ENCODE measurements at places on chromosomes 12 and 14.

GRCh38 chr12:51813931-51814310 is 34.6 kb downstream of the FIGNL2 start:
- H3K36me3 ChIP-seq = no peaks in the 10 kb centered on the region
- peaks cover 28% of the 10 kb centered on the region for H3K4me1 ChIP-seq
- H3K27me3 ChIP-seq = peaks cover 35% of the 10 kb centered on the region
- H3K27ac ChIP-seq = peak overlapping the region; percentile 87

DNA sequence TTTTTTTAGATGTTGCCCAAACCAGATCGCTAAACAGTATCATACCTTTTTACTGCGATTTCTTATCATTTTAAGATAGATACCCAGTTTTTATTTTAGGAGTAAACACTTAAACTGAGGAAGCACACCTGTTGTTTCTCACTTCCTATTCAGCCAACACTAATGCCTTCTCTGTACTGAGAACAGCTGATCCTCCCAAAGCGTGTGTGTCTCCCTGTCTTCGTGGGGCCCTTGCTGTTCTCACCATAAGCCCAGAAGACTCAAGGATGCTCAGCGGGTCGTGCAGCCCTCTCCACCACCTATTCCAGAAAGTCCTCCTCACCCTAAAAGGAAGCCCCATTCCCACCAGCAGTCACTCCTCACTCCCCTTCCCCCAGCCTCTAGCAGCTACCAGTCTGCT is 14.8 kb downstream of the PPP2R5C start:
- no peak overlapping the region for H3K4me3 ChIP-seq
- H3K36me3 ChIP-seq = no peaks in the 10 kb centered on the region
- peak overlapping the region; percentile 22 for H3K27ac ChIP-seq
- peaks cover 76% of the 10 kb centered on the region for H3K4me1 ChIP-seq
- no peaks in the 10 kb centered on the region for H3K27me3 ChIP-seq

GRCh38 chr14:103199124-103199523 is 75.9 kb downstream of the TNFAIP2 start:
- no peaks in the 10 kb centered on the region for H3K36me3 ChIP-seq
- no peak overlapping the region for H3K4me3 ChIP-seq
- H3K27ac ChIP-seq = peak overlapping the region; percentile 67
- no peak for DNase-seq

DNA sequence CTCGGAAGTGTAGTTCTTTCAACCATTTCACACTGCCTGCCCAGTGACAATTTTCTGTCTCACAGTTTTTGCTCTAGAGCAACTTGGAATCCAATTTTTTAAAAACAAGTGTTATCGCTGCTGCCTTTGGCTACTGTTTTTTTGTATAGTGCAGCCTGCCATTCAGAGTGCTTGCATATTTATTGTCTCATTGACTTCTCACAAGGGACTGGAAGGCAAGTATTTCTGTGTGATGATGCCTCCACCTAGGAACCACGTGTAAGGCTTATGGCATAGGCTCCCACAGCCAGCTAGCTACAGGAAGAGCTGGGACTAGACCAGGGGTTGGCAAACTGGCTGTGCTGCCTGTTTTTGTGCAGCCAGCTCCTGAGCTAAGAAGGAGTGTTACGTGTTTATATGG is 903 bp downstream of the PARPBP start:
- peak overlapping the region; percentile 88 for H3K4me3 ChIP-seq
- H3K27ac ChIP-seq = no peak overlapping the region
- H3K4me1 ChIP-seq = peaks cover 24% of the 10 kb centered on the region
- H3K36me3 ChIP-seq = peaks cover 24% of the 10 kb centered on the region

DNA sequence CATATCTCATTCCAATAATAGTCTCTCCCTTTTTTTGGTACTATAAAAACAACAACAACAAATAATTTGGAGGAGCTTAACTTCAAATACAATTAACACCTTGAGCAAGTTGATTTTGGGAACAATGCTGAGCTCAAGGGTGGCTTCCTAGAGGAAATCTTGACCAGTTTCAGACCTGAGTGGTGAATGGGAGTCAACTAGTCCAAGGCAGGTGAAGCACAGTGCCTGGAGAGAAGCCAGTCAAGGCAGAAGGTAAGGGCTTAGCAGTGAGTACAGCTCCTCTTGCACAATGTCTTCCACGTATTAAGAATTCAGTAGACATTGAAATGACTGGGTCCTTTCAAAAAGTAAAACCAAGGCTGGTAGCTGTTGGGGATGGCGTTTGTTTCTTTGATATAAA is 444.8 kb downstream of the ATP23 start:
- no peaks in the 10 kb centered on the region for H3K36me3 ChIP-seq
- H3K27me3 ChIP-seq = no peaks in the 10 kb centered on the region
- no peak overlapping the region for H3K4me3 ChIP-seq
- H3K4me1 ChIP-seq = no peaks in the 10 kb centered on the region
- DNase-seq = no peak

DNA sequence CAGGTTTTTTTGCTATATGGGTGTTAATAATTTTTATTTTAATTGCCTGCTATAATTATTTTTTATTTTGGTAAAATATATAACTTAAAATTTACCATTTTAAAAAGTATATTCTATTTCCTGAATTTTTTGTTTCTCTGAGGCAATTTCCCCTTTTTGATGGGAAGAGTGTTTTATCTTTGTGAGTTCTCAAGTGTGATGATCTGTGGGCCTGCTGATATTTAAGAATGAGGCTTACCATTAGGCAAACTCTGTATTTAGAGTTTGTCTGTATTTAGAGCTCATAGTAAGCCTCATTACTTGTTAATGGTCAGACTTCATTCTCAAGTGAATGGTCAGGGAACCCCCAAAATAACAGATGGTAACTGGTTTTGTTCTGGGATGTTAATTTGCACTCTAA is 48.0 kb downstream of the WNK1 start:
- H3K27me3 ChIP-seq = no peaks in the 10 kb centered on the region
- H3K4me3 ChIP-seq = no peak overlapping the region
- no peak for DNase-seq
- H3K36me3 ChIP-seq = no peaks in the 10 kb centered on the region
- H3K27ac ChIP-seq = no peak overlapping the region

- DNase-seq = no peak
- no peaks in the 10 kb centered on the region for H3K36me3 ChIP-seq
- H3K4me1 ChIP-seq = peaks cover 69% of the 10 kb centered on the region
- H3K27ac ChIP-seq = peak overlapping the region; percentile 35
Observed at GRCh38 chr14:90551733-90552464, 155.1 kb downstream of the CALM1 start.

- H3K4me1 ChIP-seq = no peaks in the 10 kb centered on the region
- H3K27me3 ChIP-seq = no peaks in the 10 kb centered on the region
- H3K27ac ChIP-seq = no peak overlapping the region
- H3K36me3 ChIP-seq = no peaks in the 10 kb centered on the region
- DNase-seq = no peak
Observed at GRCh38 chr12:9756706-9757105, 4.0 kb downstream of the CD69 start.

DNA sequence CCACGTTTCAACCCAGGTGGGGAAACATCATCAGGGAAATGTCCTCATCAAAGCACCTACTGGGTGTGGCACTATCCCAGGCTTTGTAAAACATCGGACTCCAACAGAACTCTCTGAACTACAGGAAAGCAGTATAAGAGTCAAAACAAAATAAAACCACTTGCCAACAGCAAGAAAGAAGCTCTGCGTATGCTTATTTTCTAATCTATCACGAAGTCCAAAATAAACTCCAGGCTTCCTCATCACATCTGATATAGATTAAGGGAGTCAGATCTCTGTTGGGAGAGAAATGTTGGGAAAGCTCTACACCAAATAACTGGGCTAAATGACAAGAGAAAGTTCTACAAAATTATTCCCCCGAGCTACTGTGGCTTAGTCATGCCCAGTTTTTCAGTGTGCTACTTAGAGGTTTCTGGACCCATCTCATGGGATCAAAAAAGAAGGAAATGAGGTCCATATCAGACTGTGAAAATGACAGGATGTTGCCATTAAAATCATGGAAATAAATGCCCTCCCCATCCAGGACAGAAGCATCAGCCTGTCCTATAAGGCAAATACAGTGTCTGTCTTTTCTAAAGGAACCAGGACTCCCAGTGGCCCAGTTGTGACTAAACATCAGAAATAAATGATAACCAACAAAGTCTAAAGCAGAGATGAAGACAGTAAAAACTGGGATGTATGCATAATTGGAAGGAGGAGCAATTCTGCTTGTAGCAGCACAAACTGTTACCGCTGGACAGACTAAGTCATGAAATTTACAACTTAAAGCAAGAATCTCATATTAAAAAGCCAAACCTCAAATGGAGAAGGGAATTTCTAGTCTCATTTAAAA is 149.5 kb downstream of the STXBP6 start:
- DNase-seq = no peak
- H3K4me1 ChIP-seq = peaks cover 49% of the 10 kb centered on the region
- H3K27ac ChIP-seq = peak overlapping the region; percentile 66
- no peaks in the 10 kb centered on the region for H3K36me3 ChIP-seq

GRCh38 chr14:102827716-102828115 is 50.5 kb downstream of the TRAF3 start:
- peaks cover 16% of the 10 kb centered on the region for H3K4me1 ChIP-seq
- peak overlapping the region; percentile 32 for H3K4me3 ChIP-seq
- H3K36me3 ChIP-seq = no peaks in the 10 kb centered on the region

DNA sequence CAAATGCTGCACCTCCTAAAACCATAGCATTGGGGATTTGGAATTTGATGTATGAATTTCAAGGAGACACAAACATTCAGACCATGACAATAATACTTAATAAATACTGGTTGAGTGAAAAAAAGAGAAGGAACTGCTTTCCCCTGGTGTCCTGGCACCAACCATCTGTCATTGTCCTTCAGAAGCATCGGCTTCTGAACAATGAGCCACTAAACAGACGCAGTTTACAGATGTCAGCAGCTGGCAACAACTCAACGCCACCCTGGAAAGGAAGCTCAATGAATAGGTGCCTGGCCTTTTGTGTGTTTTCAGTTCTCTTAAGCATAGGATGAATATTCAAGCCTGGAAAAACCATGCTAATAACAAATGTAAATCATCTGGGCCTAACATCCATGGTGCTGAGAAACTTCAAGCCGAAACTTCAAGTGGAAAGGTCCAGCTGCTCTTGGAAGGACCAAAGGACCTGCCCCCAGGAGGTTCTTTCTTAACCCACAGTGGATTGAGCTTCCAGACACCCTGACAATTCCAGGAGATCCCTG is 101.3 kb downstream of the WIF1 start:
- H3K4me3 ChIP-seq = no peak overlapping the region
- peaks cover 39% of the 10 kb centered on the region for H3K27me3 ChIP-seq
- no peaks in the 10 kb centered on the region for H3K4me1 ChIP-seq
- DNase-seq = no peak
- H3K27ac ChIP-seq = no peak overlapping the region

Data from left ventricle myocardium inferior (tissue), 1 donor.